ENCODE measurements at places on chromosomes 5 and 9. TPM values are rescaled to one million over a fixed set of nuclear protein-coding genes. Genes with fewer than 3 reads are reported as not detected.

Gene SVEP1
- 5.0 TPM for total RNA-seq

GRCh38 chr5:50766967-50767366, 100.5 kb downstream of the PARP8 start:
- no peak for DNase-seq

Gene CDKN2B-AS1
- total RNA-seq: 2.7 TPM

Gene ITGA2
- 0.31 TPM for total RNA-seq

- no peak for DNase-seq
Measured at GRCh38 chr5:88396000-88396535, 127.4 kb upstream of the TMEM161B start.

DNA sequence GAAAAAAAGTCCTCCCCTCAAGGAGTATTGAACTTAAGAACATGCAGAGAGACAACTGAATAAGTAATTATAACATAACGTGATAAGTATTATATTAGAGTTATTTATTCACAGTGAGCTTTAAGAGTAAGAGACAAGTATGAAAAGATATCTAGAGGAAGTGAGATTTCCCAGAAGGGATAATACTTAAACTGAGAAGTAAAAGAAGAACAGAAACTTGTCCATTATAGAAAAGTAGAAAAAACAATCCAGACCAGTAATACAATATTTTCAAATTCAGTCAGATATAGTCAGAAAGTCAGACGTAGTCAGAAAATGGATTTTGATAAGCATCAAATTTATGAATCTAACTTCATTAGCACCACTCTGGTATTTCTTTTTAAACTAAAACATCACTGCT, 613.0 kb upstream of the CCNG1 start:
- DNase-seq: no peak

GRCh38 chr5:174834081-174834480, 109.7 kb downstream of the MSX2 start:
- peak; percentile 39 for DNase-seq

- DNase-seq: peak; percentile 47
Measured at GRCh38 chr5:60687927-60688720, 11.8 kb downstream of the DEPDC1B start.

DNA sequence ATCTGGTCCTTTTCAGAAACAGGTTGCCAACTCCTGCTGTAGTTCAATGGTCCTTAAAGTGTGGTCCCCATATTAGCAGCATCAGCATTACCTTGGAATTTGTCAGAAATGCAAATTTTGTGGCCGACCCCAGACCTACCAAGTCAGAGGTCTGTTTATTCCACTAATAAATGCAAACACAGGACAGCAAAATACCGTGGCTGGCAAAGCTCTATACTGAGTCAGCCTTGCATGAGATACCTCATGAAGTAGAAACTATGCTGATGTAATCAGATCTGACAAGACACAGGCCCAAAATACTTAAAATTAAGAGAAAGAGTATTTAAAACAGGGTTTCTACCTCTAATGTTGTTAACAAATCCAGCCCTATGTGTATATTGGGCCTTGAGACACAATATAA, 3.0 kb downstream of the GOLM1 start:
- no peak for DNase-seq

Gene SAPCD2
- 1.9 TPM for total RNA-seq

GRCh38 chr9:124761196-124761595, 9.9 kb downstream of the NR6A1 start:
- no peak for DNase-seq

Gene PCDHGA6
- total RNA-seq: 1.8 TPM

Gene GARIN3
- total RNA-seq: not detected

Gene ALDH7A1
- 22.1 TPM for total RNA-seq

GRCh38 chr5:142544946-142545649, 140.8 kb downstream of the FGF1 start:
- peak; percentile 47 for DNase-seq

DNA sequence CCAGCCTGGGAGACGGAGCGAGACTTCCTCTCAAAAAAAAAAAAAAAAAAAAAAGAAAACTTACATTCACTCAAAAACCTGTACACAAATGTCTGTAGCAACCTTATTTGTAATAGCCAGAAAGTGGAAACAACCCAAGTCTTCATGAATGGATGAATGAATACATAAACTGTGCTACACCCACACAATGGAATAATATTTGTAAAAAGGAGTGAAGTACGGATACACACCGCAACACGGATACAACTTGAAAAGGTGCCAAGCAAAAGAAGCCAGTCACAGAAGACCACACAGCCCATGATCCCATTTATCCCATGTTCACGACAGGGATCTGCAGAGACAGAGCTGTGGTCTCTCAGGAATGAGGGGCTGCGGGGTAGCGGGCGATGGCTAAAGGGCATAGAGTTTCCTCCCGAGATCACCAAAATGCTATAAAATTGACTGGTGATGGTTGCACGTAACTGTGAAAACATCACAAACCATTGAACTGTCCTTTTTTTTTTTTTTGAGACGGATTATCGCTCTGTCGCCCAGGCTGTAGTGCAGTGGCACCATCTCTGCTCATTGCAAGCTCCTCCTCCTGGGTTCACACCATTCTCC, 76.2 kb upstream of the COL5A1 start:
- no peak for DNase-seq

Gene PCDHA1
- 0.10 TPM for total RNA-seq

DNA sequence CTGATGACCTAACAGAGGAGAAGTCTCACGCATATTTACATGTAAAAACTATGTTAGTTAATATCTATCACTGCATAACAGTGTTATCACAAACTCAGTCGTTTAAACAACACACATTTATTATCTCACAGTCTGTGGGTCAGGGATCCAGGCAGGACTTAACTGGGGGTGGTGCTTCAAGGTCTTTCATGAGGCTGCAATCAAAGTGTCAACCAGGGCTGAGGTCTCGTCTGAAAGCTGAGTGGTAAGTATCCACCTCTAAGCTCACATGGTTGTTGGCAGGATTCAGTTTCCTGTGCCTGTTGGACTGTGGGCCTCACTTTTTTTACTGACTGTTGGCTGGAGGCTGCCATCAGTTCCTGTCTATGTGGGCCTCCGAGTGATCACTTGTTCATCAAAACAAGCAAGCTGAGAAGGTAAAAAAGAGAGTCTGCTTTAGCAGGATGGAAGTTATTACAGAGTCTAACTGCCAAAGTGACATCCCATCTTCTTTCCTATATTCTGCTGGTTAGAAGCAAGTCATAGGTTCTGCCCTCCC, 188.6 kb downstream of the CARTPT start:
- peak; percentile 5 for DNase-seq

DNA sequence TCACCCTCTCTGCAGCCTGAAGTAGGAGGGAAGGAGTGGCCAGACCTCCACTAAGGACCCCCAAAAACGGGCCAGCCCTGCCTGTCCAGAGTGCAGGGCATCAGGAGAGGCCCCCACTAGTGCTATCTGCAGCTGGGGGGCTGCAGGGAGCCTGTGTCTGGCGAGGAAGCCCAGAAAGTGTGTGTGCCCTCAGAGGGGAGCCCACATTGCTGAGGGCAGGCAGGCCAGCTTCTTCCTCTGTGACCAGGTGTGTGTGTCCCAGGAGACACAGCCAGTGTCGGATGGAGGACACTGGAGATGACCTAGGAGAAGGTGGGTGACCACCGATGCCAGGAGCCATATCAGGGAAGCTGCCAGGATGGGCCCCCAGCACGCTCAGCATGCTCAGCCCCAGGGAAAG, 218.7 kb downstream of the IRX2 start:
- no peak for DNase-seq

Gene LTC4S
- total RNA-seq: 0.94 TPM

GRCh38 chr9:95606489-95607350, 89.9 kb upstream of the PTCH1 start:
- no peak for DNase-seq

GRCh38 chr5:113692466-113692865, 179.0 kb downstream of the YTHDC2 start:
- DNase-seq: no peak

Gene SLC1A1
- total RNA-seq: 0.57 TPM

DNA sequence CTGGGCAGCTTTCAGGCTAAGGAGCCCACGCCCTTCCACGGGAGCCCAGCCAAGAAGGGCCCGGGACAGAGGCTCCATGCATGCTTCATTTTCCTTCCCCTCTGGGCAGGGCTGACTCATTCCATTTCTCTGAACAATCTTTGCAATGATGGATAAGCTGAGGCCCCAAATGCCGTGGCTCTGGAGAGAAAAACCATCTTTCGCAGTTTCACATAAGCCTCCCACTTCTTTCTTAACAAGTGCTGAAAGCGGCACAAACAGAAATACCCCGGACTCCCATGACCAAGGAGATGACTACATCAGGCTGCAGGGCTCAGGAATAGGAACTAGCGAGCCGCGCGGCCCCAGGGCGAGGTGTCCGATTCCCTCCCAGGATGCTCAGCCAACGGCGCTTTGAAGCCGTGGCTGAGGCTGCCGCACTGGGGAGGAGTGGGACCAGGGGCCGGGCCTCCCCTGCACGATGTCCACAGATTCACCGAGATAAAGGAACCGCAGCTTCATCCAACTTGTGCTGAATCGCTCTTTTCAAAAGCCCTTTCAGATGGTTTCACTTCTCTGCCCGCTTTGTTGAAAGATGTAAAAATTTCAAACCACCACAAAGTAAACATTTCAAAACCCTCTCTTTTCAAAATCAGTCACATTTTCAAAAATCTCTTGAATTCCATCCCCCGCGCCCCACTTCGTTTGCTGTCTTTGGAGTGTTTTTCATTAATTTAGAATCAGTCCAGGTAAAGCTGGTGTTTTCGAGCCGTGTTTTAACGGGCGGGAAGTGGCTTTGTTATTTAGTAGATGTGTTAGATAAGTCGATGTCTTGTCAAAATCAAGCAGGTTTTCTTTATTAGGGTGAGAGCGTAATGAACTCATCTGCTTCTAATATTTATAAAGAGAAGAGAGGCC, 96.5 kb upstream of the LMX1B start:
- peak; percentile 68 for DNase-seq

Gene TMEM171
- total RNA-seq: 22.6 TPM

DNA sequence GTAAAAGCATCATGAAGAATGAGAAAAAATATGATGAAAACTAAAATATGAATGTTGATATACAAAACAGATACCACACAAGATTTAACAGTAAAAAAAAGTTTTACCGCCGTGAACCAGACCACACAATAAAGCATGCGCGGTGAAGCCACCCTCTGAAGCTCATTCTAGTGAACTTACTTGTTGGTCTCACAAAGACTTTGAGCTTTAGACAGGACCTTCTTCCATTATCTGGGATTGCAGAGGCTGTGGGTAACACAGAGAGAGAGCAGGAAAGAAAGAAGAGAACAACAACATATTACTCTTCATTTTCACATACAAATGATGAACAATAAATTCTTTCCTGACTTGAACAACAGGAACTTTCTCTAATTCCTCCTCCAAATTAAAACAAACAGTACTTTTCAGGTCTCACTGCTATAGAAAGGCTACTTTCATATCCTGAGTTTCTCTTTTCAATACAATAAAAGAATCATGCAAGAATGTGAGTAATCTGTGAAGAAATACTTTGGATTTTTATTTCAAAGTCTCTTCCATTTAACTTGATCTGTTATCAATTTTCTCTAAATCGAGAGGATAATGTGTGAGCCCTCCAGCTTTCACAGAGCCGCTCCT, 283.1 kb downstream of the EFNA5 start:
- no peak for DNase-seq

GRCh38 chr9:105708405-105708804, 14.1 kb downstream of the TMEM38B start:
- no peak for DNase-seq

Gene ELL2
- total RNA-seq: 25.7 TPM

DNA sequence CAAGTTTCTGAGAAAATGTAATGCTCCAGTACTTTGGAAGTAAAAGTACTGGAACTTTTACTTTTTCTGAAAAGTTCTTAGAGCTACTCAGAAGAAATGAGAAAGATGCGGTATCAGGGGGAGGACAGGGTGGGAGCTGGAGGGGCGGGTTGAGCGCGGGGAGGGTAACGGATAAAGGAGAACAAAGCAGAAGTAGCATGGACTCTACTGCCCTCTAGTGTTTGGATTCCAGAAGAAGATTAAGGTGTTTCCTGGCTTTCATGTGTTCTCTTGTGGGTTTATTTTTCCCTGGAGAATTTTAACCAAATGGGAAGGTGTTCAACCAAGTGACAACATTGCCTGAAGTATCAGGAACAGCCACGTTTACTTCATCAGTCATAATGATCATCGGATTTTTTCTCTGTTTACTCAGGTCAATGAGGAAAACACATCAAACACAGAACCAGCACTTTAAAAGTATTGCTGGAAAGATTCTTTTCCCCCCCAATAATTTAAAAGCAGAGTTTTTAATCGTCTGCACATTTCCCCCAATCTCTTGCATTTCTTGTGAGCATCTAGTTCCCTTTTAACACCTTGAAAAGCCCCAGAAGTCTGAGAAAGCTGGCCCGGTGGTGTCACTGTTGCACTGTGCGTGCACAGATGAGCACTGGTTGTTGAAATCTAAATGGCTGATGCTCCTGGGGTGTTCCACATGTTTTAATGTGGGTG, 190.6 kb downstream of the MPDZ start:
- peak; percentile 62 for DNase-seq

Gene PCDHB2
- 20.3 TPM for total RNA-seq

Gene ENTREP1
- total RNA-seq: 3.7 TPM

DNA sequence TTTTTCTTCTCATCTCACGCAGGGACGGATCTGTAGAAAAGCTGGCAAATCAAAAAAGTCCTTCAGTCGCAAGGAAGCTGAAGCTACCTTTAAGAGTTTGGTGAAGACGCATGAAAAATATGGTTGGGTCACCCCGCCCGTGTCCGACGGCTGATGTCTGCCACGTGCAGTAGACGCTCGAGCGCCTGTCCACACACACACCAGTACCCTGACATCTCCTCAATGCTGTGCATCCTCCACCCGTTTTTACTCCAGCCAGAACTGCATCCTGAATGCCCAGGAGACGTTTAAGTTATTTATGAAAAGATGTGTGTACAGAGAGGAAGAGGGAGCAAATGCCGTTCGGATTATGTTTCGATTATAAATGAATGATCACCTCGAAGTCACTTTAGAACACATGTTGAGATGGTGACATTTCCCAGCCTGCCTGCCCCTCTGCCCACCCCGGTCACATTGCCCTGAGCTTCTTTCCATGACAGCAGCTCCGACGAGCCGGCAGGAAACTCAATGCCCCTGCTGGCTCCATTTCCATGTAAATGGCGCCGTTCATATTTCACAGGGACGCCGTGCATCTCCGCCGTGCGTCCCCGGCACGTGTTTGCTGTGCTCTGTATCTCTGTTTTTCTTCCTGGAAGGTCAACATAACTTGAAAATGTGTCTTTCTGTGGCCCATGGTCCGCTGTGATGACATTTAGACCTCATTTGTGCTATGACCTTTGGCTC, 42.7 kb downstream of the UBE2QL1 start:
- no peak for DNase-seq

DNA sequence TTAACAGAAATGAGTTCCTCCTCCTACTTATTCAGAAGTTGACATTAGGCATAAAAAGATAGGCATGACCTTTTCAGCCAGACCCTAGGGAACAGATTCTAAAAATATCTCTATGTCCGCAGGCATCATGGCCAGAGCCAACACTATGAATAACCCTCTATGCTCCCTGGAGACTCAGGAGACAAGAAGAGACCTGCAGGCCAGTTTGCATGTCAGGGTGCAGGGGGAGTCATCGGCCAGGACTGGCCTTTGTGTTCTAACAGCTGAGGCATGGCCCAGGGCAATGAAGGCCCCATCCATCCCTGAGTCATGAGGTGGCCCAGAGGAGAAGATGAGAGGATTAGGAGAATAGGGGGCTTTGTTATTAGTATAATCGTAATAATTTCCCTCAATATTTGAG, 93.8 kb downstream of the TMEM215 start:
- DNase-seq: peak; percentile 22
